ENCODE measurements at places on chromosomes 5 and 9. TPM values are rescaled to one million over a fixed set of nuclear protein-coding genes. Genes with fewer than 3 reads are reported as not detected.

GRCh38 chr9:25681266-25681665, 3.0 kb upstream of the TUSC1 start:
- DNase-seq, result no peak

GRCh38 chr5:68170826-68171558, 44.6 kb upstream of the PIK3R1 start:
- peak; percentile 35 for DNase-seq

- DNase-seq, result no peak
Measured at GRCh38 chr5:180932660-180933059, 33.7 kb downstream of the BTNL8 start.

Gene ABLIM3
- total RNA-seq, result 9.8 TPM

DNA sequence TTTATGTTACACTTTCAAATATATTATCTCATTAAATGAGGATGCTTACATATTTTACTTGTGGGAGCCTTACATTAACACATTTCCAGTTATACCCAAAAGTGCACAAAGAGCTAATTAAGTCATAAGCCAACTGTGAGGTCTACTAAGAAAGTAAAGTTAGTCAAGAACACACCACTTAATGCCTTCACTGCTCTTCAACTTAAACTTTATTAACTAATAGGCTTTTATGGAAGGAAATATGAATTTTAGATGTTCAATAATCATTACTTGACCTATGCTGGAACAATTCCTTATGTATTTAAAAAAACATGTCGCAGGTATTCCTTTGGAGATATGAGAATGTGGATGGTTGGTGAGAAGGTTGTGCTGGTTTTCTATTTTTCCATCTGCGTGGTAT, 3.4 kb downstream of the ST8SIA4 start:
- DNase-seq, result no peak

GRCh38 chr9:16960084-16960483, 89.6 kb upstream of the BNC2 start:
- DNase-seq, result no peak

GRCh38 chr5:124878583-124879342, 132.3 kb upstream of the ZNF608 start:
- DNase-seq, result no peak

- DNase-seq, result no peak
Measured at GRCh38 chr5:83096660-83097339, 19.5 kb downstream of the XRCC4 start.

GRCh38 chr9:136386018-136386417, 12.5 kb upstream of the CARD9 start:
- DNase-seq, result no peak

DNA sequence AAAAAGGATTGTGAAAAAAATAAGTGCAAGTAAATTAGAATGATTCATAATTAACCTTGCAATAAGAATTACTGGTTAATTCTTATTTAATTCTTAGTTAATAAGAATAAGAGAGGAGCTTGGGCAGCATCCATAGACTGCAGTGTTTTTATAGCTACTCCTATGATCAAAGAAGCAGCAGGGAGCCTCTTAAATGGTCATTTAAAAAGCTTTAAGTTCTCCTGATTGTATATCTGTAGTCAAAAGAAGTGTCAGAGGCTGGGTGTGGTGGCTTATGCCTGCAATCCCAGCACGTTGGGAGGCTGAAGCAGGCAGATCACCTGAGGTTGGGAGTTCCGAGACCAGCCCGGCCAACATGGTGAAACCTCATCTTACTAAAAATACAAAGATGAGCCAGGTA, 14.4 kb downstream of the ACER2 start:
- no peak for DNase-seq

DNA sequence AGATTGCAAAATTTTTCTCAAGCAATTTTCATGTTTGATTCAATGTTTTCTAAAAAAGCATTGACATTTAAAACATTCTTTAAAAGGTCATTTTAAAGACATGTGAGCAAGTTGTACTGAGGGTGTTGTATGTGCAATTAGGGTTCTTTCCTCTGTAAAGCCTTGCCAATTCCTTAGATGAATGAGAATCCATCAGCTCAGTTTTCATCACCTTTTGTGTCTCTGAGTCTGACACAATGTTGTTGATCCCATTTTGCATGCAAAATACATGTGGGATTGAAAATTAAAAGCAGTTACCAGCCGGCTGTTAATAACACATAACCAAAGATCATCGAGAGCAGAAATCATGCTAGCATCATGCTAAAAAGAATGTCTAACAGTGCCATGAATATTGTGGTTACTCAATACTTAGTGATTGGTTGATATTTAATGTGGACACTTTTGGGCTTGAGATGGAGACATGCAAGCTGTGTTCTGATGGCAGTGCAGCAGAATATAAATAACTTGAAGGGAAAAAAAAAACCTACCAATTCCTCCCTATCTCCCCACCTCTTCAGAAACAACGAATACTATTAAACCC, 57.7 kb downstream of the FGF10 start:
- no peak for DNase-seq

- DNase-seq, result no peak
Measured at GRCh38 chr9:114429488-114429887, 41.7 kb upstream of the AKNA start.

- no peak for DNase-seq
Measured at GRCh38 chr9:75826314-75826713, 64.2 kb upstream of the PCSK5 start.

DNA sequence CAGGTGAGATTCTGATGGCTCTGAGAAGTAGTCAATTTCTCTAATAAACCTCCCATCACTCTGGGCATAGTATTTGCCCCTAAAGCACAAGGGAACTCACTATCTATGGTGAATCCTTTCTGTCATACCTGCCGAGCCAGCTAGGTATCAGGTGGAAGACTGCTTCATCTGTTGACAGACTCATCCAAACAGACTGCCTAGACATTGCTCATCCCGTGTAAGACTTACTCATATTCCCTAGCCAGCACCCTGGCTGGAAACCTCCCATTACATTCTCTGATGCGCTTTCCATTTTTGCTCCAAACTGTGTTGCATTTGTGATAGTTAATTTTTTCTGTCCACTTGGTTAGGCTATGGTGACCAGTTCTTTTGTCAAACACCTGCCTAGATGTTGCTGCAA, 595.9 kb downstream of the DNAH5 start:
- no peak for DNase-seq

GRCh38 chr5:86030753-86031152, 587.0 kb upstream of the COX7C start:
- no peak for DNase-seq

Gene PCDHB12
- total RNA-seq, result 6.9 TPM

GRCh38 chr9:85224729-85225128, 517.0 kb downstream of the AGTPBP1 start:
- no peak for DNase-seq

Gene MYOT
- total RNA-seq, result 17.2 TPM

DNA sequence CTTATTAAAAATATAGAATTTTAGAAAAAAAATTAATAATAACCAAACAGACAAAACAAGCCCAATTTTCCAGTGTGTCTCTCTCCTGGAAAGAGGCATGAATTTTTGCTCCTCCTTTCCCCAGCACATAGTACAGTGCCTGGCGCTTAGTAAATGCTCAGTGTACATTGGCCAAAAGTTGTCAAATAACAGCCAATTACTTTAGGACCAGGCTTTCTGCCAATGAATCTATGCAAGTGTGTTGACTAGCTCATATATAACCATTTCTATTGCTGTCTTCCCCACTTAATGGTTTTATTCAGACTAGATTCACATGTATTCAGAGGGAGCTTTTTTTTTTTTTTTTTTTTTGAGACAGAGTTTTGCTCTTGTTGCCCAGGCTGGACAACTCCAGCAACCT, 120.1 kb upstream of the CD180 start:
- DNase-seq, result no peak

DNA sequence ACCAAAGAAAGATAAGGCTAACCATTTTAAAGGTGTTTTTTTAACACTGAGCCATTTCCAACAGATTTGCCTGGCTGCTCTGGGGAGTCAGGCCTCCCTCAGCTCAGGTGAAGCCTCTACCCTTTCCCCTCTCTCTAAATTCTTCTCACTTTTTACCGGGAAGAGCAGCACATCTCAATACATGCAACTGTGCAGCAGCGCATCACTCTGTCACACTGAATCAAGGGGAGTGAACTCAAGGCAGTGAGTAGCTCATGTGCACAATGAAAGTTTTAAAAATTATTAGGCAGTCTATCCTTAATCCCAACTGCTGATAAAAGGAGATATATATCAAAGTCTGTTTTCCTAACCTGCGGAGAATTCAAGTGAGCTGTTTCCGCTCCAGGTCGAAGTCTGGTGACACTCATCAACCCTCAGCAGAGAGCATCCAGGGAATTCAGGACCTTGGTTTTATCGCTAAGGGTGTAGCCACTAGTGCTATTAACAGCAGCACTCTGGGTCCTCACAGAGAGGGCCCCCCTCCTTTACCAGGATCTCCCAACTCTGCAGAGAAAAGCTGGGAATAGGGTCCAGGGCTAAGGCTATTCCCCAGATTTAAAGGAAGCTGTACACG, 1.0 kb downstream of the CEMIP2 start:
- DNase-seq, result no peak

- DNase-seq, result peak; percentile 59
Measured at GRCh38 chr9:14062586-14063221, 251.2 kb downstream of the NFIB start.

DNA sequence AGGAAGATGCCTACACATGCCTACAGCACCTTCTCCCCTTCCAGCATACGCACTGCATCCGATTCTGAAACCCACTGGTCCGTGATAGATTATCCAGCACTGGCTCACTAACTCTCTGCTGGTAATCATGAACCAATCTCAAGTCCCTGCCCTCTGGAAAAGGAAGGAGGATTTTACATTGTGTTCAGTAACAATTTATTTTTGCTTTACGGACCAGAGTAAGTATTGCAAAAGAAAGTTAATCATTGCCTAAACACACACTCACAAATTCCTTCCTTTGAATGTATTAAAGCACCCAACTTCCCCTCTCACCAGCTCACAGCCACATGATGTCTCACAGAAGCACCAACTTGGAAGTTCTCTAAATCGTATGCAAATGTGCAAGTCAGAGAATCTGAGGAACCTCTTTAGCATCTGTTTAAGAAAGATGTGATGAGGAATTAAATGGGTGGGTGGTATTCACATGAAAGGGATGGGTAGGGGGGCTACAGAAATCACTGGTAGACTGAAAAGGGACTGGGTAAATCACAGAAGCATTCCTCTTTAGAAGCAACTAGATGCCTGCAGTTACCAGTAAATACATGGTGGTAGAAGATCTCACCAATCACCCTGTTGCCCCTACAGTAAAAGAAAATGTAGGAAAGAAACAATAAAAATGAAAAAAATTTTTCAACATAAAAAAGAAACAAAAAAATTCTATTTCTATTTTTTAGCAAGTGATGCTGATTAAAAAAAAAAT, 8.4 kb downstream of the GNAQ start:
- DNase-seq, result no peak

Gene TRIM7
- total RNA-seq, result 1.2 TPM

GRCh38 chr5:133469846-133470245, 142.5 kb downstream of the FSTL4 start:
- DNase-seq, result no peak

Gene ORM2
- total RNA-seq, result not detected

Gene ZBED3
- total RNA-seq, result 4.7 TPM

DNA sequence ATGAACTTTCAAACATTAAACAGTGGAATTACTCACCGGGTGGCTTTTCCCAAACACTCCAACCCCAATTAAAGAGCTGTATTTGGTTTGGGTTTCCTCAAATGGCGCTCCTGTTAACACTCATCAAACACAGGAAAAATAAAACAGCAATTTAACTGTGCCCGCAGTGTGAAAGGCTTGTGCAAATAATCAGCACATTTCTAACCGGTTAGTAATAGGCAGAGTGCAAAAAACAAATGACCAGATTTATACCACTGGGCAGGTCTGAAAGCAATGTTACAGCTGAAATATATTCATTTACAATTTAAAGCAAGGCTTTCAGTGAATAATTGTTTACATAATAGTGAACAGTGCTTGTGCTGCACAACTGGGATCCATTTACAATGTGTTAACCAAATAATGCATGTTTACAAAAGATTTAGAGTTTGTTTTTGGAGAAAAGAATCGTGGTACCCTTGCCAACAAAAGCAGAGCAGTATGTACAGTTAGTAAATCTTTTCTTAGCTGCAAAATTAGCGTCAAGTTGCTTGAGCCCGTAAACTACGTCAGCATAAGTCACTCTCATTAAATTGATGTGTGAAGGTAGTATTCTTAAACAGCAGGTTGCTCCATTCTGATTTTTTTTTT, 662.9 kb upstream of the ZNF608 start:
- no peak for DNase-seq

Gene IL13
- not detected for total RNA-seq

Gene GDA
- total RNA-seq, result 5.4 TPM

- no peak for DNase-seq
Measured at GRCh38 chr5:76342474-76342873, 60.6 kb upstream of the IQGAP2 start.

DNA sequence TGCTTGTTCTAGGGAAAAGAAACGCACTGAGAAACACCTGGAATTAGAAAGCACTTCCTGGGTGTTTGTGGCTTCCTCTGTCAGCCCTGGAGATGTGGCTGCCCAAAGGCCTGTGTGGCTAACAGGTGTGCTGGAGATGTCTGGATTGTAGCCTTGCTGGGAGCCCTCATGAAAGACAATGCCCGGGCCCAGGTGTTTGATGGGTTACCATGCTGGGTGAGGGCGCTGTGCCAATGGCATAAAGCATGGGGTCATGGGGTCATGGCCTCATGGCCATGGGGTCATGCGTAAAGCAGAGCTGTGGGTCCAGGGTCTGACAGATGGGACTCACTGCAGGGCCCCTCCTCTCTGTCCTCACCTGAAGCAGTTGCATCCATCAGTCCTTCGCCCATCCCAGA, 21.6 kb downstream of the ANKRD33B start:
- DNase-seq, result no peak

DNA sequence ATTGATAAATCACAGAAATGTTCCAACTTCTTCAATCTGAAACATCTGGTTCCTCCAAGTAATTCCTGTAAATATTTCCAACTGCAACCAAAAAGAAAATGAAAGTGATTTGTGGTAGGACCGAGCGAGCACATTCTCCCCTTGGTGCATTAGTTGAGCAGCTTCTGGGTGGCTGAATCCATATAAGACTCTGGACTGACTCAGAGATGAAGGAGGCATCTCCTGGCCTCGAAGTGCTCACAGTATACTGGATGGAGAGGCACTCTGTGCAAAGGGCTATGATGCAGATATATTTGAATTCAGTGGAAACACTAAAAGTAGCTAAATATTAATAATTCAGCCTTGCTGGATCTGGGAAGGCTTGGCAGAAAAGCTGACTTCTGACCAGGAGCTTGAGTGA, 265.0 kb downstream of the MARCHF11 start:
- DNase-seq, result no peak
